ENCODE measurements at places on chromosomes 7 and 10.

- DNase-seq = peak; percentile 36
Observed at GRCh38 chr10:26931223-26931622, 70.5 kb upstream of the ABI1 start.

DNA sequence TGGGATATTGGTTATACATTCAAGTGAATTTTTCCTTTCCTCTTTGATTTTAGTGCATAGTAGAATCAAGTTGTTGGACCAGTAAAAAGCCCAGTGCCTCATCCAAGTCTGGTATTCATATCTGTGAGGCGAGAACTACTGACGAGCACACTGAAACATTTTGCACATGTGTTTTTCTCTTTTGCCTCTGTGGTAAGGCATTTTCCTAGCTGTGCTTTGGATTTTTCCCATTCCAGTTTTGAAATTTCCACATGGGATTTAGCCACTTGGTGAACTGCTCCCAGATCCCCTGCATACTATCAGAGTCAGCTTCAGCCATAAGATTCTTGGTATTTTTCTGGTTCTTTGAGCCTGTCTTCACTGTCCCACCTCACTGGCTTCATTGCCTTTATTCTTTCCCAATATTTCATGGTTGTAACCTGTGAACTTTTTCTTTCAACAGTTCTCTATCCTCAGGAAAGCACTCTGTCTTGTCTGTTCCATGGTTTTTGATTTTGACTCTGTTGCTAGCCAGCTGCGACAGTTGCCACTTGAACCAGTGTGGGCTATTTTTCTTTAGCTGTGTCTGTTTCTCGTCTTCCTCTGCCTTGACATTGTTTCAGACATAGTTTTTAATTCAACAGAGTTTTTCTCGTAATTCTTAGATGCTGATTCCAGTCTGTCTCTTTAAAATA is 239.0 kb downstream of the REEP3 start:
- DNase-seq = no peak

- no peak for DNase-seq
Observed at GRCh38 chr7:13731643-13732042, 257.8 kb downstream of the ETV1 start.

DNA sequence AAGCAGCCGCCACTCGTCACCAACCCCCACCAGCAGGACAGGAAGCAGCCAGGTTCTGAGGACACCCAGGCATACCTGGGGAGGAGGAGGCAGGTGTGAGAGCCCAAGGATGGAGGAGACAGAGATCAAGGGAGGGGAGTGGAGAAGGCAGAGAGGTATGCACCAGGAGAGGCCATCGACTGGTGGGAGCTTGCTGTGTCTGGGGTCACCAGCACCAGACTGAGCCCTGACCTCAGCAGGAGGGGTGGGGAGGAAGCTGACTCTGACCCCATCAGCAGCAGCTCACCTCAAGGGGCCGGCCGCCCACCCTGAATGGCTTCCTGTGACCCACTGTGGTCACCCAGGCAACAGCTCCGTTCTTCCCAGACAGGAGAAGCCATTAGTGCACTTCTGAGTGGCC is 7.8 kb downstream of the VIPR2 start:
- DNase-seq = no peak

DNA sequence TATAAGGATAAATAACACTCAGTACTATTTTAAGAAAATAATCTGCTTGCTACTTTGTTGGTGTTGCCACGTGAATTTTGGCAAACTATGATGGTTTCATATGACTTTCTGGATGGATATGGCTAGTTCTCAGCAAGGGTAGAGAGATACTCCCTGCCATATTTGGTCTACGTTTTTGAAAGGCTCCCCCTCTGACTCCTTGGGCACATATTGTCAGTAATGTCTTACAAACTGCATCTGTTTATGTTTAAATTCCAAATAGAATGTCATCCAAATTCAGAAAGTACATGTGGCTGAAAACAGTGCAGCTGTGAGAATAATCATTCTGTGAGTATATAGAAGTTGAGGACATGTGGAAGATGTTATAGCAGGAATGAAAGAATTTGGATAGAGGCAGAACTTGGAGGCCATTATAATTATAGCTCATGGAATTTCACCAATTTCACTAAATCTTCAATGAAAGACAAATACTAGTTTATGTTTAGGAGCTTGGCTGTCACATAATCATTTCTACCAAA is 107.8 kb downstream of the SRI start:
- DNase-seq = no peak

DNA sequence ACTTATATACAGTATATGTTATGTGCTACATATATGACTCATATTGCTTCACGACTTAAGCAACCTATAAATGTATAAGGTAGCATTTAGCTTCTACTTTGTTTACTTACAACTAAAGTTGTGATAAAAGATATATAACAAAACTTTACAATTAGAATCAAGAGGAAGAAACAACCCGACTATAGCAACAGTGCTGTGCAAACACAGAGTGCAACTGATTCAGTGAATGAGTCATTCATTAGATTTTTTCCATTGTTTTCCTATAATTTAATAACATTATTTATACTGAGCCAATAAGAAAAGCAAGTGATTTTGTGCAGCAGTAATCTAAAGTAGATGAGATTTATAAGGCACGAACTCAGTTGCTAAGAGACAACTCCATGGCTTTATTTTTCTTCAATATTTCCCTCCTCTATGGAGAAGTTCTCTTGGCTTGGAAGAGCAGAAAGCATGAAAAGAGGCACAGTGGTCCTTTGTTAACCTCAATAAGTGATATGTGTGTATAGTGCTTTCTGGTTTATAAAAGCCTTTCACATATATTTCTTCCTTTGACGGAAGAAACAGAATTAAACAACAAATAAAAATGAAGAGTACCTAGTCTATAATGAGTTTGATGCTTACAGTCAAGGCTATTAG is 19.8 kb downstream of the CEP41 start:
- no peak for DNase-seq

GRCh38 chr10:49606981-49607535 is 3.1 kb upstream of the SLC18A3 start:
- DNase-seq = peak; percentile 72

- no peak for DNase-seq
Observed at GRCh38 chr10:74213019-74213418, 62.0 kb downstream of the ADK start.

GRCh38 chr7:154653281-154653680 is 349.6 kb downstream of the PAXIP1 start:
- DNase-seq = no peak

DNA sequence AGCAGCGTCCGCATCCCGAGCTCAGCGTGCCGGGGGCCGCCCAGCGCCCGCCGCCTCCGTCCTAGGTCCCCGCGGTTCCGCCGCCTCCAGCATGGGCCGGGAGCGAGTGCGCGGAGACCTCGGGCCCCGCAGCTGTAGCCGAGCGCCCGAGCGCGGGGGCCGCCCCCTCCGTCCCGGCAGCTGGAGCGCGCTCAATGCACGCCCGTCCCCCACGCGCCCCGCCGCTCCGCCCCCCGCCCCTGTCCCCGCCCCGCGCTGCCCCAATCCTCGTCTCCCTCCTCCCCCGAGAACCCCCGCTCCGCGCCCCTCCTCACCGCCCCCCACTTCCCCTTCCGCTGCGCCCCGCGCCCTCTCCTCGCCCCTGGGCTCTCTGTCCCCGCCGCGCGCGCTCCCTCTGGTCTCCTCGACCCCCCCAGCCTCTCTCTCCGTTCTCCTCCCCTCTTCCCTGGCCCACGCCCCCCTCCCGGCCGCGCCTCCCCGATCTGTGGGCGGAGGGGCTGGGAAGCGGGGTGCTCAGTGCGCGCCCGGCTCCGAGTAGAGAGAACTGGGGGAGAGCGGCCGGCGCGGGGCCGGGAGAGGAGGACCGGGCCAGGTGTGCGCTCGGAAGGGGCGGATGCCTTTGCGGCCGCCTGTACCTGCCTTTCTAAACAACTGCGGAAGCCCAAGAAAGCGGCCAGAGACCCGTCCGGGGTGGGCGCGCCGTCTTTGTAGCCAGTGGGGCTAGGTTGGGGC is at the start of gene VIPR2:
Gene VIPR2, minus strand, starts transcription at position 110 of the 732 bp plus-strand sequence. Its CDS starts 96 bp downstream, at position 14.
- DNase-seq = peak; percentile 65

DNA sequence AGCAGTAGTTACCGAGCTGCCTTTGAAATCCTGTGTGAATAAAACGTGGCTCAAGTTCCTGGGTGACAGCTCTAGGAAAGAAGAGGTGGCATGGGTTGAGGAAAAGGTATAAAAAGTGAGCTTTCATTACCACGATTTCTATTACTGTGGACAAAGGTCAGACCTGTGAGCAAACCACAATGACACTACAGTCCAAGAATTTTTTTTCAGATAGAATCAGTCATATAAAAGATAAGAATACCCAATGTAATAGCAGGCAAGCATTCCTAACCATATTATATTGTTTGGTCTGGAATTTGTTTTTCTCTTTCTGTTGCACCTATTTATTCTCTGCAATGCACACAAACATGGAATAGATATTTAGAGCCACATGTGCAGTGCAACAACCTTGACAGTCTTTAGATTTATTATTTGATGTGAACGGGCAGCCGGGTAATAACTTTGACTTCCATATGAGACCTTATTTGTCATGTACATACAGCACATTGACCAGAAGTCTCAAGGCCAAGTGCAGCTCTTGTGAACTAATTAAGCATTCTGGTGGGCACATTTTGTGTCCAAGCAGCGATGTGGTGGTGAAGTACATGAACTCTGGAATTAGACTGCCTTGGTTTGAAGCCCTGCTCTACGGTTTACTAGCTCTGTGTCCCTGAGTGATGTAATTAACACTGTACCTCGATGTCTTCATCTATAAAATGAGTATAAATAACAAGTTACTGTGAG is 156.8 kb downstream of the NRCAM start:
- DNase-seq = no peak

DNA sequence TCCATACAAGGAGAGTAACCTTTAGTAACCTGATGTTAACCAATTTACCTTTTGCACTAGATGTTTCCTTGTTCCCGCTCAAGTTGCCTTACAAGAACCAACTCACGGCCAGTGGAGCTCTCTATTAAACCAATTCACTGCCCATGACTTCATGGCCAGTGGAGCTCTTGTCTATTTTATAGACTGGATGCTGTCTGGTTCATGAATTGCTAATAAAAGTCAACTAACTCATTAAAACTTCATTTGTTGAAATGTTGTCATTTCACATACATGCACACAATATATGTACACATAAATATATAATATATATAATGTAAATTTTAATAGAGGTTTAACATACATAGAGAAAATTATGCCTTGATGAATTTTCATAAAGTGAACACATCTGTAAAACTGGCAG is 216.3 kb downstream of the RNLS start:
- no peak for DNase-seq

DNA sequence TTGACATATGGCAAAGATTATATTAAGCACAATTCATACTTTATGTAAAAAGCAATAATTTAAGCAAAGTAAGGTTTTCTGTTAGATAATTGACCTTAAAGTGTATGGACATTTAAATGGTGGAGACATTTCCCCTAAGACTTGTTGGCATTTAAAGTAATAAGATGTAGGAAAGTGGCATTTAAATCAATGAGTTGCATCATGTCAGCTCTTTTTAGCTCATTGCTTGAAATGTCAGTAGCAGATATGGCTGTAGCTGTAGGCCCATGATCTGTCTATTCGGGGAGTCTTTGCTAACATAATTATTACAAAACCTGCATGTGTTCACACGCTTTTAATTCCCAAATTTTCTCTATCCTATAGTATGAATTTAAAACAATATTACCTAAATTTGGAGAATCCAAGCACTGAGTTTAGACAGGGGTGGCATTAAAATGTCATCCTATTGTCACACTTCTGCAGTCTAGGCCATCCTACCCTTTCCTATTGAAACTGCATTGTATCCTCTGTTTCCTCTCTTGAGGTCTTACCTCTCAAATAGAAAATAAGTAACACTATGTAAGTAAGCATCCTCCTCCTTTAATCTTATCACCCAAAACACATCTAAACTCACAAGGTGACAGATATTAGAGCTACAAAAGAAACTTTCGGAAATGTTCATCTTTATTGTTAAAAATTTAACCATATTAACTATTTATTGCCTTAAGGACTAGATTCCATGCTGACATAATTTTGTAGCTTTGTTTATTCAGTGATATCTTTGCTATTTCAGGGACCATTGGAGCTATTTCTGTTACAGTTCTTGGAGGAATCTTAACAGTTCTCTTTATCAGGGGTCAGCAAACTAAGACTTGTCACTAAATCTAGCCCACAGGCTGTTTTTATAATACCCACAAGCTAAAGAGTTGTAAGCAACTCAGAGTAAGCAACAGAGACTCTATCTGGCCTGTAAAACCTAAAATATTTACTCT is 91.2 kb downstream of the LCOR start:
- DNase-seq = no peak

DNA sequence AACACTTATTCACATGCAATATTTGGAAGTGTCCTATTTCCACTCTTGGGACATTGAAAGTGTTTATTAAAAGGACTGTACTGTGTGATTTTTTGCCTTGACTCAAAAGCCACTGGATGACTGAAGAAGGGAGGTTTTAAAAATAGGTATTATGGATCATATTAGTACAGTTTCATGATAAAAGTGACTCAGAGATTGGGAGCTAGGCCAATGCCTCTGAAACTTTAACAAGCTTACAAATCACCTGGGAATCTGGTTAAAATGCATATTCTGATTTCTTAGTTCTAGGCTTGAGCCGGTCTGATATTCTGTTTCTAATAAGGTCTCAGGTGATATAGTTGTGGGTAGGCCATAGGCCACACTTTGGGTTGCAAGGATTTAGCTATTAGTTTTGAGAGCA is 191.2 kb downstream of the PLXDC2 start:
- DNase-seq = no peak

DNA sequence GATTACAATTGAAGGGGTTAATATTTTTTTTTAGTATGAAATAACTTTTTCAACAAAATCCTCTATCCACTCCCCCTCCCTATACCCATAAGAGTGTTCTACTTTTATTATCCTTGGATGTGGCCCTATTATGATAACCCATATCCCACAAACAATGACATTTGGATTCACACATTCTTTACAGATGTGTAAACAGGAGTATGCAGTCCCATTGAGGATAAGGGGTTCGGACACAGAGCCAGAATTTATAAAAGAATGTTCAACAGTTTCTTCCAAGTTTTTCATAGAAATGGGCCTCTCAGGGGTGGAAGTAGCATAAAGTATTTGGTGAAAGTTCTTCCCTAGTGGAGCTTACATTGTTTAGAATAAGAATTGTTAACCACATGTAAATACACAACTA is 16.1 kb upstream of the PCLO start:
- DNase-seq = no peak

DNA sequence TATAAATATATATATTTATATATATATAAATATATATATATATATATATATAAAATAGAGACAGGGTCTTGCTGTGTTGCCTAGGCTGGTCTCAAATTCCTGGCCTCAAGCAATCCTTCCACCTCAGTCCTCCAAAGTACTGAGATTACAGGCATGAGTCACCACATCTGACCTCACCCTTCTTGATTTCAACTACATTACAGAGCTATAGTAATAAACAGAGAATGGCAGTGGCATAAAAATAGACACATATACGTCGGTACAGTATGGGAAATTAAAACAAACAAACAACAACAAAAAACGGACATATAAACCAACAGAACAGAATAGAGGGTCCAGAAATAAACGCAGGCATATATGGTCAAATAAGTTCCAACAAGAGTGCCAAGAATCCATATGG is 77.6 kb upstream of the PPP1R3A start:
- DNase-seq = no peak
